ENCODE measurements at places on chromosomes 7 and 10. TPM values are rescaled to one million over a fixed set of nuclear protein-coding genes. Genes with fewer than 3 reads are reported as not detected.

GRCh38 chr10:111127081-111127848, 50.4 kb downstream of the ADRA2A start:
- no peaks in the 10 kb centered on the region for H3K27me3 ChIP-seq

GRCh38 chr10:74658511-74658910, 167.9 kb upstream of the KAT6B start:
- H3K27ac ChIP-seq, result no peak overlapping the region
- no peaks in the 10 kb centered on the region for H3K27me3 ChIP-seq
- H3K4me1 ChIP-seq, result no peaks in the 10 kb centered on the region
- DNase-seq, result no peak
- no peak overlapping the region for H3K4me3 ChIP-seq
- H3K36me3 ChIP-seq, result no peaks in the 10 kb centered on the region

DNA sequence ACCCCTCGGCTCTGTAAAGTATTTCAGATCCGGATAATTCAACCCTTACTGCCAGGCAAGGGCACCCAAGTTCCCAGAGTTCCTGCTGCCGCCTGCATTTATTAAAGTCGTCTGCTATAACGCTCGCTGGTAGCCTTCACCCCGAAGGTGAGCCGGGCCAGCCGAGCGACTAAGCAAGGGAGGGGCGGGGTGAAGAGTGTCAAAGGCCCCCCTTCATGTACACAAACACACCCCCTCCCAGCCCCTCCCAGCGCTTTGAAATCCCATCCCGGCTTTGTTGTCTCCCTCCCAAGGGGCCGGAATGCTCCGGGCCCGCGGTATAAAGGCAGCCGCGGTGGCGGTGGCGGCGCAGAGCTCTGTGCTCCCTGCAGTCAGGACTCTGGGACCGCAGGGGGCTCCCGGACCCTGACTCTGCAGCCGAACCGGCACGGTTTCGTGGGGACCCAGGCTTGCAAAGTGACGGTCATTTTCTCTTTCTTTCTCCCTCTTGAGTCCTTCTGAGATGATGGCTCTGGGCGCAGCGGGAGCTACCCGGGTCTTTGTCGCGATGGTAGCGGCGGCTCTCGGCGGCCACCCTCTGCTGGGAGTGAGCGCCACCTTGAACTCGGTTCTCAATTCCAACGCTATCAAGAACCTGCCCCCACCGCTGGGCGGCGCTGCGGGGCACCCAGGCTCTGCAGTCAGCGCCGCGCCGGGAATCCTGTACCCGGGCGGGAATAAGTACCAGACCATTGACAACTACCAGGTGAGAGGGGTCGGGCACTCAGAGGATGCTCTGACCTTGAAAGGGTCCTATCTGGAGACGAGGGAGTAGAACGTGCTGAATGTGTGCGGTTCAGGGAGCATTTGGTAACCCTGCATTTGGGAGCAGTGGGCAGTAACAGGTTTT, at the start of gene DKK1:
Gene DKK1, plus strand, starts transcription at position 349 of the 889 bp plus-strand sequence. Its CDS starts 154 bp downstream, at position 503.
- no peak within 1 kb of the TSS for H3K27ac ChIP-seq
- peaks cover 8% of the 10 kb centered on the region for H3K27me3 ChIP-seq
- H3K36me3 ChIP-seq, result no peaks in the 10 kb centered on the region
- H3K4me3 ChIP-seq, result no peak within 1 kb of the TSS
- no peak for DNase-seq
- no peaks in the 10 kb centered on the region for H3K4me1 ChIP-seq

DNA sequence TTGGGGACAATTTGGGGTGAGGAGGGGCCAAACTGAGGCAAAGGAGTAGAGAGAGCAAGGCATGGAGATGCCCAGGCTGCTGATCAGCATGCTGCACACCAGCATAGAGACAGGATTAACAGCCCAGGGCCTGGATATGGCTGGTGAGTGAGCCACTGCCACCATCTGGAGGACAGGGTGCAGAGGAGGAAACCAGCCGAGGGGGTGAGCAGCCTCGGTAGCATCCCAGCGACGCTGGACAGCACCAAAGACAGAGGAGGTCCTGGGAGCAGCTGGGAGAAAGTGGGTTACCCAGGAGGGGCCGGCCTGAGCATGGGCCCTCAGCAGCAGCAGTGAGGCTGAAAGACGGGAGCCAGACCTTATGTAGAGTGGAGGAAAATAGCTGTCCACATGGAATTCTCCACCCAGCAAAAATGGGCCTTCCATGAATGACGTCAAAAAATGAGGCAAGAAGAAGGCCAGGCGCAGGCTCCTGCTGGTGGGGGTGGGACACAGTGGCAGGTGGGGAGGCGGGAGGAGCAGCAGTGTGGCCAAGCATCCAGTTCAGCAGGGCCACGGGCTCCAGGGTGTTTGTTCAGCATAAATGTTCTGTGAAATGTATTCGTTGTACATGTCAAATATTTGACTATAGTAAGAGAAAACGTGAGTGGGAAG, 16.7 kb downstream of the RET start:
- no peaks in the 10 kb centered on the region for H3K4me1 ChIP-seq
- H3K27me3 ChIP-seq, result no peaks in the 10 kb centered on the region
- H3K27ac ChIP-seq, result no peak overlapping the region
- H3K4me3 ChIP-seq, result no peak overlapping the region
- DNase-seq, result no peak

GRCh38 chr7:151836191-151836926, 40.6 kb downstream of the PRKAG2 start:
- H3K4me1 ChIP-seq, result peaks cover 28% of the 10 kb centered on the region
- DNase-seq, result no peak
- no peak overlapping the region for H3K27ac ChIP-seq
- H3K4me3 ChIP-seq, result no peak overlapping the region
- no peaks in the 10 kb centered on the region for H3K27me3 ChIP-seq

The MALRD1 gene
- total RNA-seq, result not detected

The AMZ1 gene
- total RNA-seq, result 0.07 TPM

GRCh38 chr7:33062023-33062781, at the start of gene NT5C3A:
TSS of gene NT5C3A (minus strand) at chr7:33062776. CDS start at chr7:33062705, 71 bp downstream.
- peak; percentile 16 for DNase-seq
- H3K27me3 ChIP-seq, result no peaks in the 10 kb centered on the region
- peak within 1 kb of the TSS; percentile 82 for H3K27ac ChIP-seq
- peak within 1 kb of the TSS; percentile 82 for H3K4me3 ChIP-seq

DNA sequence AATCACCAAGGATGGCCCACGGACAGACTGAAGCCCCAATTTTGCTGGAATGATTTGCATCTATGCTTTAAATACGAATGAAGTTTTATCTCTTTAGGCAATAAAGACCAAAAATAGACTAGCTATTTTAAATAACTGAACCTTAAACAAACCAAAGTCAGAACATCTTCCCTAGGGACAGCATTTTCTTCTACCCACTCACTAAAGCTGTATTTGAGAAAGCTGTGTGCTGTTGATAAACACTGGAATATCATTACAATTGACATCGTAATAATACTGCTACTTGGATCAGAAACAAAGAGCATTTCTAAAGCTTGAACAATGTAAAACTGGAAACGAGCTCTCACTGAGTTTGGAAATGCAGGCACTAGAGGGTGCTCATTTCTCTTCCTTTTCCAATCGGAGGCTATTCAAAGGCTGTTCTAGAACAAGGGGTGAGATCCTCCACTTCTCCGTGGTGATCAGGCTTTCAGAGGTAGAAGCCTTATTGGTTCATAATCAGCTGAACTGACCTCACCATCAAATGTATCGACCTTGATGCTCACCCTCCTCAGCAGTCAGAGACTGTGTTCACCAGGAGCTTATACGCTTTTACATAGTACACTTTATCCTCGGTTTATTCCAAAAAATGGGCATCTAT, 225.3 kb upstream of the PRSS1 start:
- H3K36me3 ChIP-seq, result no peaks in the 10 kb centered on the region
- peaks cover 8% of the 10 kb centered on the region for H3K4me1 ChIP-seq
- DNase-seq, result no peak

GRCh38 chr7:38561166-38561565, 70.0 kb downstream of the AMPH start:
- no peak overlapping the region for H3K27ac ChIP-seq
- H3K36me3 ChIP-seq, result no peaks in the 10 kb centered on the region

DNA sequence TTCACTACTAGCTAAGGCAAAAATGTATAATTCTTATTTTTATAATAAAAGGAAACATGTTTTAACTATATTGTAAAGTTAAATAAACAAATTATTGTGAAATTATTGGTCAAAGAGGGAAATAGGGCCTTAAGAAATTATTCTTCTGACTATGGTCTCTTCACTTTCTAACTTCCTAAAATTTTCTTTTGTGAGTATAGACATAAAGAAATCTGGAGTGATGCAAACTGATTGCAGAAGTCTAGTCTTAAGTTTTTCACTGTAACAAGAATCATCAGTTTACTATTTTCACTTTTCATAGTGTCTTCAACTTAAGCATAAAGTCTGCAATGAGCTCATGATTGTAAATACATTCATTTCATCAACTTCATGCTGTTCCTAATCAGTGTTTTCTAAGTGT, 525.4 kb downstream of the TFEC start:
- no peak overlapping the region for H3K4me3 ChIP-seq
- no peak for DNase-seq
- no peaks in the 10 kb centered on the region for H3K36me3 ChIP-seq

DNA sequence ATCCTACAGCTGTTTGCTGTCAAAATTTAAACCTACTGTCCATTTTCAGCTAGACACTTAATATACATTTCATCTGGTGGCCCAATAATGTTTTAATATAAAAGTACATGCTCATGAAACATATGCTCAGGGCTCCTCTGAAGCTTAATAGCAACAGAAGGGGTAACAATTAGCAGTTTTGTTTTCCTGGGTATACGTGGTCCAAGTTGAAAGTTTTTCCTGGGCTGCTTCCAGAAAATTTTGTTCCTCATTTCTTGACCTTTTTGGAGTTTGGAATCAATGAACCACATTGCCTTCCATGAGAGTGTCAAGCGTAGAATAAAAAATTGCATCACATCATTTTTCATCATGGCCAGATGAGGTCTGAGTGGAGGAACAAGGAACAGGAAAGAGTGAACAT, 537.3 kb upstream of the MGMT start:
- H3K27me3 ChIP-seq, result no peaks in the 10 kb centered on the region
- H3K36me3 ChIP-seq, result no peaks in the 10 kb centered on the region
- no peak overlapping the region for H3K27ac ChIP-seq

DNA sequence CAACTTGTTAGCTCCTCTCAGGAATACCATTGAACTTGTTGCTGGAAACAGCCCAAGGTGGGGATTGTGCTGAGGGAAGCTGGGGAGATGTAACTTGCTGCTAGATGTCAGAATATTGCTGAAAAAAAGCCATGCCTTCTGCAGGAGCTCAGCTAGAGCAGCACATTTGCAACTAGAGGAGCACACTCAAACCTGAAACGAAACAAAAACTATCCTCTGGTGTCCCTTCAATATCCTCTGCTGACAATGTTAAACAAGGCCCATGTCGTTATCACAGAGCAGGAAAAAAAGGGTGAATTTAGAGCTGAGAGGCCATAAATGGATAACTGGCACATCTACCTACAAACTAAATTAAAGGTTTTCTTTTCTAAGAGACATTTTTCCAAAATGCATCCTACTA, 53.7 kb upstream of the MACC1 start:
- no peaks in the 10 kb centered on the region for H3K4me1 ChIP-seq
- no peaks in the 10 kb centered on the region for H3K27me3 ChIP-seq
- no peak overlapping the region for H3K4me3 ChIP-seq
- no peak overlapping the region for H3K27ac ChIP-seq

DNA sequence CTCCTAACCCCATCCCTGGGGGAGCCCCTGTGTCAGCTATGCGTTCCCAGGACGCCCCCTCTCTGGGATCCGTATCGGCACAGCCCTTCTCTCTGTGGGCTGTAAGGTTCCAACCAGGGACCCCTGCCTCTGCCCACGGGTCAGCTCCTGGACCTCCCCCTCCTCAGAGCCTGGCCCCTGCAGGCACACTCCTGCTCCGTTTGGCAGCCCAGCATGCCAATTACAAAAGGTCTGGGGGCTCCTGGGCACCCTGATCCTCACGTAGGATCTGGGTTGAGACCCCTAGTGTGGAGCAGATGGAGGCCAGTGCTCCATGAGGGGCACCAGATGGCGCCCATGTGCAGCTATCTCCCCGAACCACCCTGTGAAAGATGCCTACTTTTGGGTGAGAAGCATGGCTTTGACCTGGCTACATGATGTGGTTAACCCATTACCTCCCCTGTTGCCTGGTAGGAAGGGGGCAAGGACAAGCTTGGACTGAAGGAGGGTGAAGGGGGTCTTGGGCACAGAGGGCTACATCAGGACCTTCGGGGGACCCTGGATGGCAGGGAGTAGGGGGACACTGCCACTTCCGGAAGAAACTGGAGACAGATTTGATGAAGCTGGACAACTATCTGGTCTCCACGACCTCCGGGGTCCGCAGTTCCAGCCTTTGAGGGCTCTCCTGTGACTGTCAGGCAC, 9.0 kb downstream of the TACR2 start:
- H3K36me3 ChIP-seq, result no peaks in the 10 kb centered on the region
- no peaks in the 10 kb centered on the region for H3K27me3 ChIP-seq
- H3K4me1 ChIP-seq, result peaks cover 15% of the 10 kb centered on the region
- no peak overlapping the region for H3K27ac ChIP-seq
- no peak overlapping the region for H3K4me3 ChIP-seq

DNA sequence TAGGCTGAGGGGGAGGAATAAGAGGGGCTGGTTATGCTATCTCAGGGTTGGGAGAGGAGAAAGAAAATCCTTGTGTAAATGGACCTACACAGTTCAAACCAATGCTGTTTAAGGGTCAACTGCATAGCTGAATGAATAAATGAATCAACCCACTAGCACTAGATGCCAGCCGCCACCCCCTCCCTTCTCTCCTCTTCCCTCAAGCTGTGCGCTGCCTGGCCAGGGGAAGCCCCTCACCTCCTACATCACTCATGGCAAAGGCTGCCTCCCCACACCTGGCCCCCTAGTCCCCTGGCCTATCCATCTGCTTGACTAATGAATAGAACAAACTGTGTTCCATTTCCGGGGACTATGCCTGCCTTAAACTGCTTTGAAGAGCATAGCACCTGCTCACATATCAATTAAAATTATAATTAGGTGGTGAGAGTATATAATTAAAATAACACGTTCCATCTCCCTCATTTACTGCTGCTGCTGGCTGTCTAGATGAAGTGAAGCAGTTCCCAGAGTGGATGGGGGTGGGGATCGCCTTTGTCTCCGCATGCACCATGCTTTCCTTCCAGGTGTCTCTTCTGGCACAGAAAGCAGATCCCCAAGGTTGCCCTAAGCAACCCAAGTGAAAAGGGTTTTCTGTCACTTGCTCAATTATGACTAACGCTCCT, 32.6 kb downstream of the GRID1 start:
- no peaks in the 10 kb centered on the region for H3K36me3 ChIP-seq
- H3K4me1 ChIP-seq, result no peaks in the 10 kb centered on the region
- H3K27ac ChIP-seq, result no peak overlapping the region
- no peaks in the 10 kb centered on the region for H3K27me3 ChIP-seq
